CD8-positive, alpha-beta memory T cell (primary cell): ENCODE measurements at places on chromosomes 2 and 18. TPM values are rescaled to one million over a fixed set of nuclear protein-coding genes. Genes with fewer than 3 reads are reported as not detected.

GRCh38 chr2:207833251-207833751 lies 63.6 kb upstream of the FZD5 start:
- no peak for DNase-seq

- no peak for DNase-seq
Measured at GRCh38 chr18:79528316-79528695, 132.6 kb downstream of the NFATC1 start.

The ABCG8 gene
- not detected for polyA plus RNA-seq

GRCh38 chr2:222424729-222425671 lies 657 bp downstream of the SGPP2 start:
- DNase-seq = no peak

DNA sequence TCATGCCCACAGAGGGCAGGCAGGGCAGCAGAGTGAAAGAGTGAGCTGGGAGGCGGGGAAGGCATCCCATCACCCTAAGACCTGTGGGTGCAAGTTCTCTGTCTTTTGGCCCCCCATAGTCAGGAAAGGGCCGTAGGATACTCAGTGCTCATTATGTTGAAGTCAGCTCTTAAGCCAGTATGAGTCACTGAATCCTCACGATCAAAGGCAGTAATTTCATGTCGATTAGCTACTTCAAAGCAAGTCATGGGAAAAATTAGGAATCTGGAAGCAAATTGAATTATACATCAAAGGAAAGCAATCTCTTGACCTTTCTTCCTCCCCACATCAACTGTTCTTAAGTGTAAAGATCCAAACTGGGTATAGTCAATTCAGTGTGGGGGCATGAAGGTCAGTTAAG lies 178.9 kb downstream of the FHOD3 start:
- DNase-seq = no peak

GRCh38 chr2:159895258-159896065 lies 97.5 kb upstream of the CD302 start:
- DNase-seq = no peak

GRCh38 chr18:74244554-74244953 lies 47.2 kb downstream of the CYB5A start:
- no peak for DNase-seq

- DNase-seq = no peak
Measured at GRCh38 chr2:241721852-241722251, 12.6 kb upstream of the D2HGDH start.

DNA sequence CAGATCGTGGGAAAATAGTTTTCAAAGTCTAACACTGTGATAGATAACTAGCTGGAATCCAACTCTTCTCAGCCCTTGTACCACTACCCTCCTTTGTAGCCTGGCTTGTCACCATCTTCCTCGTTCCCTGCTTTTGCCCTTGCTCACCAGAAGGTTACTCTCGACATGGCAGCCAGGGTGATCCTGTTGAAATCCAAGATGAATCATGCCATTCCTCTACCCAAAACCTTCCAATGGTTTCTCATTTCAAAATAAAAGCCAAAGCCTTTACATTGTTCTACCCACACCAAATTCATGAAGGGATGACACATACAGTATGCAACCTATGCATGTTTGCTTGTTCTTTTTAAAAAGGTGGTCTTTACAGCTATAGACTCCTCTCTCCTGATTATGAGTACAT lies 45.7 kb downstream of the STAT4 start:
- DNase-seq = no peak

GRCh38 chr2:96389736-96390135 lies 54.2 kb downstream of the NCAPH start:
- DNase-seq = peak; percentile 6

The OR6B3 gene
- polyA plus RNA-seq = not detected

GRCh38 chr2:240619506-240620148 lies 5.7 kb upstream of the GPR35 start:
- no peak for DNase-seq

The SPTBN1 gene
- polyA plus RNA-seq = 49.2 TPM

GRCh38 chr2:61042807-61043206 lies 22.9 kb upstream of the SANBR start:
- no peak for DNase-seq

DNA sequence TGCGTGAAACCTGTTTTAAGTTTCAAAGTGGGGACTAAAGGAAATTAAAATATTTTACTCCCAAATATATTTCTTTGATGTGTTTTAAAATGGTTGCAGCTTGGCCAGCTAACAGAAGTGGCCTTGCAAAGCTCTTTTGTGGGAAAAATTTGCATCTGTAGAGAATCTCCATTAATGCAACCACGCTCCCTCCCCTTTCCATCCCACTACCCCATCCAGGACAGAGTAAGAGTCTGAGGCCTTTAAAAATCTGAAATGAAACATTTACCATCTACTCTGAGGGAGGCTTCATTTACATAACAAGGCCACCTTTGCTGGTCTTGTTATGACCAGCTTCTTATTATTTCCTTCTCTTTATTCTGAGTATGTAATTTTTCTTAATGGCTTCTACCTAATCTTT lies 63.5 kb downstream of the STAT4 start:
- DNase-seq = no peak

GRCh38 chr18:54415086-54415485 lies 57.4 kb downstream of the C18orf54 start:
- no peak for DNase-seq

The POTEI gene
- polyA plus RNA-seq = not detected

- DNase-seq = peak; percentile 63
Measured at GRCh38 chr18:63131106-63131958, 188.2 kb downstream of the BCL2 start.

GRCh38 chr18:51339856-51340255 lies 142.4 kb upstream of the MEX3C start:
- no peak for DNase-seq
